ENCODE measurements at places on chromosomes 2 and 18.

GRCh38 chr2:177622521-177622920 lies 229.9 kb downstream of the AGPS start:
- no peak for DNase-seq

- no peak for DNase-seq
Observed at GRCh38 chr2:225464346-225465025, 65.0 kb downstream of the NYAP2 start.

- DNase-seq = no peak
Observed at GRCh38 chr2:232643813-232644347, 10.5 kb downstream of the EFHD1 start.

DNA sequence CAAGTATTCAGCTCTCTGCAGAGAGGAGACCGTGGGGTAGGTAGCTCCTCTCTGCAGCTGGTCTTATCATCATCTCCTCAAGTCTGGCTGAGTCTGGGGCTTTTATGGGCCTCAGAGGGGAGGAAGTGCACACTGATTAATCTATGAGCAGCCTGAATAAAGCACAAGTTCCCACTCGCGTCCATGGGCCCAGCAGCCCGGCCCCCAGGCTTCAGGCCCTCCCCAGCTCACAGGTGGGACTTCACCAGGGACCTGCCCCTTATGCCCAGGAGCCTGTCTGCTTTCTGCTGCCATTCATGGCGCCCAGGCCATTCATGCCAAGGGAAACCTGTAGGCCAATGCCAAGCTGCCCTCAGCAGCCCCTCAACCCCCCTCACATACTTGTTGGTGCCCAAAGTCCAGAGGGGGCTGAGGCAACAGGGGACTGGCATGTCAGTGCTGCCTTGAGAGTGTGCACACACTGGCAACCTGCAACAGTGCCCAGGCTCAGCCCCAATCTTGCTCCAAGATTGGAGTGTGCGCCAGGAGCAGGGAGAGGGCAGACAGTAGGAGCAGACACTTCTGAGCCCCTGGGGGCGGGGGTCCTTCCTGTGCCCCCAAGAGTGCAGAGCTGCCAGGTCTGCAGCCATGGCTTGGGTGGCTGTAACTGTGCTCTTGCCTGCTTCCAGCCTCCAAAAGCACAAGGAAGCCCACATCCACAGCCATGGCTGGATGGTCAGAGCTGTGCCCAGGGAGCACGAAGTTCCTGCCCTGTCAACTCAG lies 375.6 kb upstream of the VWC2L start:
- DNase-seq = no peak

DNA sequence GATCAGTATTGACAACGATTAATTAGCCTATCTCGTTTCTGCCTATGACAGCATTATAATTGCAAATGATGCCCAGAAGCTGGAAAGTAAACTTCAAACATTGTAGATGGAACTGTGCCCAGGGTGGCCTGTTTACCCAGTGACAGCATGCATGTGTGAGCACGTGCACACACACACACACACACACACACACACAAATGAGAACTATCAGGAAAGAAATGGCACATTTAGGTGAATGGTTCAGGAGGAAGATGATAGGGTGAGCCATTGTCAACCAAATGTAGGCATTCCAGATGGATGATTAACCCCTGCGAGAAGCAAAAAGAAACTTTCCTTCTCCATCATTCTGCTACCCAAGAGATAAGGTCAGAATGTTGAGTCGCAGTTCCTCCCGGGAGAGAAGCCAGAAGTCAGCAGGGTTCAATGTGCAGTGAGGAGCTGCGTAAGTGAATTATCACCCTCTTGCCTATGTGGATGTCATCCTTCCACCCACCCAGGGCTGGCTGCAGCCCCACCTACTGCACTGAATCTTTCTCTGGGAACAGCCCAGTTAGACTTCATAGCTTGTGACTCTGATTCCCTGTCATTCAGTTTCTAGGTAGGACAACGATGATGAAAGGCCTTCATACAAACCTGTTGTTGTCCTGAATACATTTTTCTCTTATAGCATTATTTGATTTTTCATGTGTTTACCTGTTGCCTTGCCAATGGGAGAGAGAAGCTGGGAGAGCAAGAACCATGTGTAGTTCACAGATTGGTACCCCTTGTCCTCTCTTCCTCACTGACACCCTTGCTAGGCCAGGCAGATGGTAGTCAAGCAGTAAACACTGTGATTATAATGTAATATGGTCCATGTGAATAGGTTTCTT lies 3.5 kb upstream of the APOB start:
- DNase-seq = no peak

DNA sequence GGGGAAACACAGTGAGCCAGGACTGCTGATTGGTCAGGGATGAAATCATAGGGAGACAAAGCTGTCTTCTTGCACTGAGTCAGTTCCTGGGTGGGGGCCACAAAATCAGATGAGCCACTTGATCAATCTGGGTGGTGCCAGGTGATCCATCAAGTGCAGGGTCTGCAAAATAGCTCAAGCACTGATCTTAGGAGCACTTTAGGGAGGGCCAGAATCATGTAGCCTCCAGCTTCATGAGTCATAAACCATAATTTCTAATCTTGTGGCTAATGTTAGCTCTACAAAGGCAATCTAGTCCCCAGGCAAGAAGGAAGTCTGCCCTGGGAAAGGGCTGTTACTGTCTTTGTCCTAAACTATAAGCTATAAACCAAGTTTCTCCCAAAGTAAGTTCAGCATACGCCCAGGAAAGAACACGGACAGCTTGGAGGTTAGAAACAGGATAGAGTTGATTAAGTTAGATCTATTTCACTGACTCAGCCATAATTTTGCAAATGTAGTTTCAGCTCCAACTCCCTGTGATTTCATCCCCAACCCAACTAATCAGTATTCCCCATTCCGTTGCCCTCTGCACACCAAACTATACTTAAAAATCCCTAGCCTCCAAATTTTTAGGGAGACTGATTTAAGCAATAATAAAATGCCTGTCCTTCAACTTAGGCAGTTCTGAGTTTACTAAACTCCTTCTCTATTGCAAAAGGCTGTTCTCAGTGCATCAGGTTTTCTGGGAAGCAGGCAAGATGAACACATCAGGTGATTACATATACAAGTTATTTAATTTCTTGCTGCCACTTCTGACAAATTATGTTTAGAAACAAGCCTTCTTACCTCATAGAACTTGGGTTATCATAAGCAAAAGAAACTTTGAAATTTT lies 226.9 kb upstream of the SPOPL start:
- no peak for DNase-seq

GRCh38 chr2:218306184-218306920 lies 14.0 kb upstream of the TMBIM1 start:
- peak; percentile 3 for DNase-seq

DNA sequence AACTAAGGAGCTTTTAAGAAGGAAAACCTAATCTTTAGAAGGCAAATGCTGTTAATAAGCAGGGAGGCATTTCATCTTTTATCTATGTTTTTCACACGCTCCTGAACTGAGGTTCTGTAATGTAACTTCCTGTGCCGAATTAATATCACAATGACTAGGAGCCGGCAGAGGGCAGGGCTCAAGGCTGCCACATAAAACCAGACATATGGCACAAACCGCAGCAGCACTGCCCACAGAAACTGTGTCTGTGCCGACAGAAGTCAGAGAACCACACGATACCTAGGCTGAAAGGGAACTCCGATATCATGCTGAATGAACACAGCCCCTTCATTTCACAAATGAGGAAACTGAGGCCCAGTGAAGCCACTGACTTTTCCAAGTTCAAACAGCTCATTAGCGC lies 112.1 kb downstream of the EIPR1 start:
- no peak for DNase-seq

DNA sequence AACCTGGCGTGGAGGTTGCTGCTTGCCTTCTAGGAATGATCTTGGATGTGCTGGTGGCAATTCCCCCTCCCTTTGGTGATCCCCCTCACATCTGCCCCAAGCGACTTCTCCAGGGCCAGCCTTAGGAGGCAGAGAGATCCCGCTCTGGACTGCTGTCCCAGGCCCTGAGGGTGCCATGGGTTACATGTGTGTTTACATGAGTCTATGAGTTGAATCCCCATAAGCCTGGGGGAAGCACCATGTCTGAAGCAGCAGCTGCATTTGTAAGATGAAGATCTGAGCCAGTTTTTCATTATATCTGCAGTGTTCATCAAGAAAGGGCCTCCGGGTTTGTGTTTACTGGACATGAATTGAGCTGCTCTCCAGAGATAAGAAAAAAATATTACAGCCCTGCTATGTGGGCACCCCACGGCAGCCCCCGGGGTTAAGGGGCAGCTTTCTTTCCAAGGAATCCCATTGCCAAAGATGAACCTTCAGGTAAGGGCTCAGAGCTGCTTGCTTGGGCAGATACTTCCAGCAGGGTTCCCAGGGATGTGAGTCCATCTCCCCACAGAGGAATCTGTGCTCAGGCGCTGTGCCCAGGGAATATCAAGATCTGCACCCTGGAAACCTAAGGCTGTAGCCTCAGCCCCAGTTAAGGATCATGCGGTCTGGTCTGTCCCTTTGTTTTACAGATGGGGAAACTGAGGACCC lies 46.0 kb downstream of the MRPS5 start:
- no peak for DNase-seq

- no peak for DNase-seq
Observed at GRCh38 chr2:219278655-219279150, 463 bp upstream of the DNAJB2 start.

GRCh38 chr18:48928787-48929186 lies 22.0 kb downstream of the SMAD7 start:
- DNase-seq = peak; percentile 84

DNA sequence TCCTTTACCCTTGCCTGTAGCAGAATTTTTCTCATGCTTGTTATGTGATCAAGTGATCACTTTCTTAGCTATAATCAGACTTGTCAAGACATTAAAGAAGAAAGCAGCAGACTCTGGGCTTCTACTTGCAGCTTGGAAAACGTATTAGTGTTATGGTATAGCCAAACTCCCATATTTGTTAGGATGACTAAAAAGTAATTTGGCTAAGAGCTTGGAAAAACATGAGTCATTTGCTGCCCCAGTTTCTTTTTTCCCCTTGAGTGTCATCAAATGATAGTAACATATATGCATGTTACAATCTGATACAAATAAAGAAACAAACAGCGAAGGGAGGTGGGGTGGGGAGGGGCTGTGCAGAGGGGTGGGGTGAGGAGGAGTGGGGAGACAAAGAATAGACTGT lies 155.5 kb downstream of the IKZF2 start:
- DNase-seq = no peak

DNA sequence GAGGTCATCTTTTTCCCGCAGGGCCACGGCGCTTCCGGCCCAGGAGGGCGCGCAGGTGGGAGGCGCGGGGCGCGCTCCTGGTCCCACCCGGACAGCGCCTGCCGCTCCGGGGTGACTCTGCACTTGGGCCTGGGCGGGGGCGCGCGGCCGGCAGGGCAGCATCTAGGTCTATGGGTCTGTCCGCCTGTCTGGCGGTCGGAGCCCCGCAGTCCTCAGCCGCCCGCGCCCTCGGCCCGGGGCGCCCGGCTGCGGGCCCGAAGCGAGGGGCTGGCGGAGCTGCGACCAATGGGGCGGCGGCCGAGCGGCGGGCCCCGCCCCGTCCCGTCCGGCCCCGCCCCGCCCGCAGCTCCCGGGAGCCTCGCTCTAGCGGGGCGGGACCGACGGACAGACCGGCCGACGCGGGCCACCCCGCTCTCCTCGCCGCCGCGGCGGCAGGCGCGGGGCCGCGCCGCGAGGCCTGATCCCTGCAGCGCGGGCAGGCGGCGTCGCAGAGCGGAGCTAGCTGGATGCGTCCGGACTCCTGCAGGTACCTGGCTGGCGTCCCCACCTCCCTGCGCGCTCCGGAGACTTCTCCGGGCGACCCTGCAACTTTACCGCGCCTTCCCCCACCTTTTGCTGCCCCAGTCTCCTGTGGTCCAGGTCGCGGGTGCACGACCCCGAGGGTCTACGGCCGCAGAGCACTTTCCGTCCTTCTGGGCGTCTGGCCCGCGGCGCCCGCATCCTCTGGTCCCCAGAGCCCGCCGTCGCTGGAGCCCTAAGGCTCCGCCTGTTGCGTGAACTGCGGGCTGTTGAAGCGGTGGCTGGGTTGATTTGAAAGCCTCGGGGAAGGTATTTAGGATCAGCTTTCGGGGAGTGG lies at the start of gene KCNS3:
Gene KCNS3, plus strand, starts transcription at position 387 of the 856 bp plus-strand sequence. CDS start 52,342 bp downstream, outside the sequence.
- peak; percentile 40 for DNase-seq

GRCh38 chr2:160494201-160494644 lies 616 bp upstream of the RBMS1 start:
- peak; percentile 48 for DNase-seq

DNA sequence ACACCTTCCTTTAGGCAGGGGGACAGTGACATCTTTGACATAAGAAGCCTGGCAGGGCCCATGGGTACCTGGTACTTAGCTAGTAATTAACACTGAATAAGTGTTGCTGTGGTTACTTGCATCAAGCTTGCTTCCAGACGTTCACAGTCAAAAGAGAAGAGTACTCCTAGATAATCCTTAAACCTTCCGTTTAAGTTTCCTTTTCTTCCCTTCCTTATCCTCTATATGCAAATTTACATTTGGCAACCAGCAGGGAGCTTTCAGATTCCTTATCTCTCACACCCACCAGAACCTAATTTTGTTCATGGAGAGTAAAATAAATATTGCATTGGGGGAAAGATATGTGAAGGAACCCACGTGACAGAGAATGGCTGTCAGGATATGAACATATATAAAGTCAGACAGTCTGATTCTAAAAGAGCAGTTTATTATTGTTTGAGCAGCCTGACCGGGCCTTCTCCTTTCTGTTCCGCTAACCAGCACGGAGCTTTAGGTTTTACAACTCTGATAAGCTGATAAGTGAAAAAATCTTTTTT lies 7.8 kb upstream of the RAB31 start:
- no peak for DNase-seq

- no peak for DNase-seq
Observed at GRCh38 chr2:31228717-31229116, 5.2 kb upstream of the EHD3 start.

- no peak for DNase-seq
Observed at GRCh38 chr2:118387509-118387908, 299.2 kb downstream of the INSIG2 start.

GRCh38 chr2:128412181-128412871 lies 93.7 kb upstream of the HS6ST1 start:
- peak; percentile 20 for DNase-seq

- no peak for DNase-seq
Observed at GRCh38 chr2:233404222-233404621, 49.9 kb downstream of the DGKD start.

- no peak for DNase-seq
Observed at GRCh38 chr18:79944126-79944731, 7.2 kb downstream of the SLC66A2 start.

DNA sequence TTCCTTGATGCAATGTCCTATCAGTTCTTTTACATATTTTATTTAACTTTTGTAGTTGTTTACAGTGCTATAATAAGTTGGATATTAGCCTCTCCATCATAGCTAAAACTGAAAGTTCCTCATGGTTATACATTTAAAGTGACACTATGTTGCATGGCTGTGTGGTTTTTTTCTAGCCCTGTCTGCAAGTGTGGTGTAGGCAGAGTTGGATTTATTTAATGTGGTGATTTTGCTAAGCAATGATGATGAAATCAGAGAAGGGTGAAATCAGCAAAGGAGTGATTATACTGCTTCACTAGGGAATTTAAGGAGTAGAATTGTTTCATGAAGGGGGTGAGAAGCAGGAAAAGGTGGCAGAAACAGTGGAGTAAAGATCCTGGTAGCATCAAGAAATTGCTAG lies 18.3 kb upstream of the ENOSF1 start:
- DNase-seq = no peak

- no peak for DNase-seq
Observed at GRCh38 chr2:11596801-11597200, 63.0 kb downstream of the GREB1 start.

GRCh38 chr2:187976986-187977333 lies 314.7 kb upstream of the GULP1 start:
- DNase-seq = no peak

- DNase-seq = no peak
Observed at GRCh38 chr18:65016631-65017371, 734.0 kb upstream of the CDH7 start.

Measured in left hindlimb (tissue), 1 donor.